ENCODE measurements at places on chromosomes 4 and X.

DNA sequence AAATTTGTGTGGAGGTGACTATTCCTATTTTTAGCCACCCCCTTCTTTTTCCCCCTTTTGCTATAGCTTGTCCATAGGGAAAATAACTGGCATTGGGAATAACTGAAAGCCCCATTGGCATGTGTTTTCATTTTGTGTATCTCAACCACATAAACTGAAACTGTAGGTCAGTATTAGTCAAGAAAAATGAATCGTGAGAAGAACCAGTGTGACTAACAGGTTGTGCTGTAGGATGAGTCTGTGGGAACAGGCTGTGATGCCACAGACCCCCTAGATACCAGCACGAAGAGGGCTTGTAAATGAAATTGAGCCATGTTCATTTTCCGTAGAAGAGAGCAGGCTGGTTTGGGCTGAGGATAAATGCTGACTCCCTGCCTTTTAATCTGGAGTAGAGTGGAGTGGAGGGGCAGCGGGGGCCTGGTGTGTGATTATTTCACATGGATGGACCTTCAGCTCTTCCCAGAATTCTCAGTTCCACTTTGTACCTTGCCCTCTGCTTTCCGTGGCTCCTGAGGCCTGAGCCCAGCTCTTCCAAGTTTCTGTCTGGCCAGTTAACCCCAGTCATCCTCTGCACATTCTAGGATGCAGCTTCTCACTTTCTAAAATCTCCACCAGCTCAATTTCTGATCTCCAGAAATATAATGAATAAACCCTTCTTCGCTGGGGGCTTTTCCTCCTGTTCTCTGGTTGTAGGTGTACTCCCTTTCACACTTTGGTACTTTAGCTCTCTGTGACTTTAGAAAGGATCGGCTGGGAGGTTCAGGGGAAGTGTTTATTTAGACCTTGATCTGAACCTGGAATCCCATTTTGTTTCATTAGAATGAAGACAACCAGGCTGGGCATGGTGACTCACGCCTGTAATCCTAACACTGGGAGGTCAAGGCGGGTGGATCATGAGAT is 37.3 kb downstream of the DCUN1D4 start:
- no peak for DNase-seq

DNA sequence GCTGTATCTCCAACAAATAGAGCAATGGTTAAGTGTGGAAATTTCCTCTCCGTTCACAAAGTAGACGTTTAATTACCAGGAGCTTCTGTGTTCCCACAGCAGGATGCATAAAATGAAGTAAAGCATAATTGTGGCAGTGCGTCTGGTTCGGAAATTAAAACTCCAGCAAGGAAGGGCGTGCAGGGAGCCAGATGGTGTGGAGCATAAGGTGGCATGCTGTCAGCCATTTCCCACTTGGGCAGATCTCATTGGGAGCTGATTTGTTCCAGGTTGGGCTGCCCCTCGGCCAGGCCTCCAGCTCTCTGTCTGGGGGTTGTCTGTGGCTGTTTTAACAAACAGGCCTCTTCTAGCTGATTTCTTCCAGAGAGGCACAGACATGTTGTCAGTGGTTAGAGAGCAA is 182.1 kb upstream of the CLNK start:
- DNase-seq: no peak

DNA sequence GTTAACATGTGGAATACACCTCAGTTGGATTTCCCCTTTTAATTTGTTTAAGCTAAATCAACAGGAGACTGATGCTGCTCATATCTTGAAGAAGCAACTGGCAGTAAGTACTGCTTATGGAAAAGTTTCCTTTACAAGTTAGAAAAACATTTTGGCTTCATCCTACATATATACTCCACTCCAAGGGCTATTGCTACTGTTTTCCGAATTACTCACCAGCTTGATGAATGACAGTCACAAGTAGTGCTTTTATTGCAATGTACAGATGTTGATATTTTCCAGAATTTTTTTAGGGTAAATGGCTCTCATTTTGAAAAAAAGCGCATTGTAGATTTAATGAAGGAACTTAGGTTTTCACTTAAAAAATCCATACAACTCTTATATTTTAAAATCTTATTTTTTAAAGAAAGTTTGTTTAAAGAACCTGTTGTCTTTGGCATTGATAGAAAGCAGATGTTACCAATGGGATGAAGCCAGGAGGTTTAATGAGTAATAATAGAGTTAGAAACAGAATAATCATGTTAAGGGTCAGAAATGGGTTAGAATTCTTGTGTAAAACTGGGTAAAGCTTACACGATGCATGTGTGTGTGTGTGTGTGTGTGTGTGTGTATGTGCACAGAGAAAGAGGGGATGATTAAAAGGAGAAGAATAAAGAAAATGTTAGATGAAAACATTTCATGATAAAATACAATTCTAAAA is 272.9 kb downstream of the CFAP299 start:
- no peak for DNase-seq

- peak; percentile 62 for DNase-seq
These were observed 4.2 kb downstream of the UFSP2 start for GRCh38 chr4:185421366-185422124.

GRCh38 chr4:62640296-62640695 is 1440.2 kb downstream of the ADGRL3 start:
- DNase-seq: peak; percentile 65

DNA sequence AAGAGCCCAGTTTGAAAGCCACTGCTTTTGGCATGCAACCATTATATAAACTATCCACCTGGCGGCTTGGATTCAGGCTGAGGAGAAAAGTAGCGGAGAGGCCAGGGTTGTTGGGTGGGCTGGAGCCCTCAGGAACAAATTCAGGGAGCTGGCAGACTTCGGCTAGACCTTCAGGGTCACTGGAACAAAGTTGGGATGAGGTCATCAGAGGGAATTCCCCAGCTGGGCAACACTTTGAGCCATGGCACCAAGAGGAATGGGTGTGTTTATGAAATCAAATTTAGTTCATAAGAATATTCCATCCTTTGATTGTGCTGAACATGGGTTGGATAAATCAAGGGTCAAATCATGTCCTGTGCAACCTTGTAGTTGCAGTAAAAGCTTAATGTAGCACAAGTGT is 22.0 kb downstream of the MTMR1 start:
- DNase-seq: no peak

DNA sequence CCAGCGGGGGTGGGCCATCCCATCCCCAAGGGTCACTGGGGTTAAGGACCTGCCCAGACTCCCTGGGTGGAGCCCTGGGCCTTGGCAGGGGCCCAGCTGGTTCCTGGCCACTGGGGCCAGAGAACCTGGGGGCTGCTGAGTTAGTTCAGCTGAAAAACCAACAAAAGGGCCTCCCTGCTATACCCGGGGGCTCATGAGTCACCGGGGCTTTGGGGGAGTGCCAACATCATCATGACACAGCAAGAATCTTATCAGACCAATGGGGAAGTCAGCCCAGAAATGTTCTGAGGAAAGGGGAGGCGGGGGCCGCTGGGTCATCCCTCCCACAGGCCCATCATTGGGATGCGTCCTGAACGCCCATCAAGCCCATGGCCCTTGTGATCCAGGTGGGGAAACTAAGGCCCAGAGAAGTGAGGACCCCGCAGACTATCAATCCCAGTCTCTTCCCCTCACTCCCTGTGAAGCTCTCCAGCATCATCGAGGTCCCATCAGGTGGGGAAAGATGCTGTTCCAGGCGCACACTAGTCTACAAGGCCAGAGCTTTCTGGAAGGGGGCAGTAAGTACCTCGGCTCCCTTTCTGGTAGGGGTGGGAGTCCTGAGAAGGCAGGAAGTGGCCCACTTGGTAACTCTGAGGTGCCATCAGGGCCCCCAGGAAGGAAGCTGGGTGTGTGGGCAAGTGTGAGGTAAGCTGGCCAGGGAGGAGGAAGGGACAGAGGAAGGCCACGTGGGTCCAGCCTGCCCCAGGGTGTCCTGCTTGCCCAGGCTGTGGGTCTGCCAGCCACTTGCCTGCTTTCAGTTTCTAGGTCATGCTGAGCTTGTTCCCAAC is 4.5 kb downstream of the G6PD start:
- DNase-seq: peak; percentile 79

DNA sequence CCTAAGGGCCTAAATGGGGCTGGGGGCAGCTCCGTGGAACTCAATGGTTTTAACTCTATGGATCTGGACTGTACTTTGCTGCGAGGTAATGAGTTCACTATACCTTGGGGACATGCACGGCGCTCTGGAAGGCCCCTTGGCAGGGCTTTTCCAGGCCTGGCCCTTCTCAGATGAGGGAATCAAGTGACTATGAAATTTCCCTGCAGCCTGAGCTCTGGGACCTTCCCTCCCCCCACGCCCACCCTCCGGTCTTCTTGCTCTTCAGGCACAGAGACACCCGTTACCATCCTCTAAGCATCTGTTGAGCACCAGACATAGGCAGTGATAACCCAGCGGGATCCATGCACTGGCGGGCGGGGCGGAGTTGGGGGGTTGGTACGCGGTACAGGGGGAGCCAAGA is 109.2 kb downstream of the PSAPL1 start:
- no peak for DNase-seq

DNA sequence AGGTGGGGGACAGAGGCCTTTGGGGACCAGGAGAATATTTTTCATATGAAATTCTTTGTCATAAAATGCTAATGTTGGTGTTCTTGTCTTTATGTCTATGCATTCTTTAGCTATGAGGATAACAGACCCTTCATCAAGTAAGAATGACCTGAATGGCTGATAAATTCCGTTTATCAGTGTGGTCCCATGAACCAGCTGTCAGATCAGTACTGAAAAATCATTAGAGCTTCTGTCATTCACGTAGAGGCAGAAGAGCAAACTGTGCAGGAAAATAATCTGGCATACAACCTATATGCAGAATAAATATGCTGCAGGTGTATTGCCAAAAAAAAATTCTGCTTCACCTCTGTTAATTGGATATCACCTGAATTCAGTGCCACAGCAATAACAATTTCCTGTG is 828.6 kb downstream of the ADGRL3 start:
- DNase-seq: no peak

DNA sequence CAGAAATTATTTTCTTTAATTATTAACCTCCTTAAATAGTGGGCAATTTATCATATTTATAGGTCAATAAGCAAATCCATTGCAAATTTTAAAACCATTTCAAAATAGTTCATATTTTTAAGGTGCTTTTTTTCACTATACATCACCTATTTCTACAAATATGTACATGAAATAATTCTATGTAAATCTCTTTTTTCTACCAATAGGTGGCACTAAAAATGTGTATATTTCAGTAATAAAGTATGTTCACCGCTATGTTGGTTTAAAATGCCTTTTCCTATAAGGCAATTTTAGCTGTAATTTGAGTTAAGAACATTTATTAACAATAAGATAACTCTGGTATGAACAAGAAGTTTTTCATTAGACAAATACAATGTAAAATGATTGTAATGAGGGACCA is 672.2 kb downstream of the KCTD8 start:
- DNase-seq: no peak

- DNase-seq: no peak
These were observed 391.0 kb downstream of the SPRY1 start for GRCh38 chr4:123787512-123788080.

- peak; percentile 80 for DNase-seq
These were observed 129.6 kb downstream of the DHRSX start for GRCh38 chrX:2371026-2371711.

DNA sequence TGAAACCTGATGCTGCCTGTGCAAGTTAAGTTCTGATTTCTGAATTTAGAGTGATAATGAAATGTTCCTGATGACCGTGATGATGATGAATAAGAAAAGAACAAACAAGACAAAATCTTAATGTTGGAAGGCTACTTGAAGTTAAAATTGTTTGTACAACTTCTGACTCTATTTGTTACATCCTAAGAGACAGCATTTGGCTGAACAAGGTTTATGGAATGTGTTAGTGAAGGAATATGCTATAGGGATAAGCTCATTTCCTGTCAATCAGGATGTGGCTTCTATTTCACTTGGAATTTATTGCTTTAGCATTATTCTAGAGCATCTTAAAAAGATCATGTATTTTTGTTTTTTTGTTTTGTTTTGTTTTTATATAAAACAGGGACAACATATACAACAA is 267.5 kb downstream of the FAT4 start:
- peak; percentile 37 for DNase-seq

DNA sequence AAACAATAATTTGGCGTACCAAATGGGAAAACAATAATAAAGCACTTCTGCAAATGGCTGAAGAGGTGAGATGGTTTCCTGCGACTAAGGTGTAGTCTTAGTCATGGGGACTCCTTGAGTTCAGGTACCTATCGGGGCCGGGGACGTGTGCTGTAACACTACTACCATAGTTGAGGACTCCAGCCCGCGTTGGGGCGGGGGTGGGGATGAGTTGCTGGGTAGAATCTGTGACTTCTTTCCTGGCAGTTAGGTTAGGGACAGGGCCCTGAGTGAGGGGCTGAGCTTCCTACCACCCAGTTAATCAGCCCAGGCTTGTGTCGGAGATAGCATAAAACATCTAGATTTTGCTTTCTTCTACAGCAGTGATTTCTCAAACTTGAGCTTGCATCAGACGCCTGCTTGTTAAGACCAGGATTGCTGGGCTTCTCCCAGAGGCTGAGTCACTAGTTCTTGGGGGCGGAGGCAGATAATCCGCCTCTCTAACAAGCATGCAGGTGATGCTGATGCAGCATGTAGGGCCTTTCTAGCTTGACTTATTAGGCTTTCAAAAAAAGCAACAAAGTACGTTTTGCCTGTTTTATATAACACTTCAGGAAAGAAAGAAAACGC is 30.2 kb downstream of the RBBP7 start:
- peak; percentile 70 for DNase-seq

DNA sequence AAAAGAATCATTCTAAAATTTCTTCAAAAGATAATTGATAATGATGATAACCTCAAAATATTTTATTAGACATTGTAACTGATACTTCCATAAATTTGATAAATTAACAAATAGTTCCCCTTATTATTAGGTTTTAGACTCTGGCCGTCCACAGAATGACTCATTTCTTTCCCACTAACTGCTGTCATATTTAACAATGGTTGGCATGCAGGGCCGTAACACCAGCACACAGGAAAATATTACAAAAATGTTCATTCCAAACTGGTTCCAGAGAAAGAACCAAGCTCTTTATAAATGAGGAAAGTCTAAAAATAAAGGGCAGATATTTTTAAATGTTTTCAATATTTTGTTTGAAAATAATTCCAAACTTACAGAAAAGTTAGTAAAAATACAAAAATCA is 28.2 kb downstream of the WDFY3 start:
- peak; percentile 48 for DNase-seq
